ENCODE measurements at places on chromosomes 1 and 21. TPM values are rescaled to one million over a fixed set of nuclear protein-coding genes. Genes with fewer than 3 reads are reported as not detected.

The ACKR1 gene
- total RNA-seq, result 0.67 TPM

The OR10J1 gene
- total RNA-seq, result not detected

The SYNC gene
- total RNA-seq, result 0.40 TPM

The TMEM52 gene
- 1.8 TPM for total RNA-seq

The HRNR gene
- total RNA-seq, result not detected

The FAM110D gene
- 0.33 TPM for total RNA-seq

The L1TD1 gene
- 2.7 TPM for total RNA-seq

The KLHDC9 gene
- total RNA-seq, result 14.7 TPM

The ZBED6 gene
- total RNA-seq, result 35.3 TPM

The PTPRC gene
- total RNA-seq, result not detected

DNA sequence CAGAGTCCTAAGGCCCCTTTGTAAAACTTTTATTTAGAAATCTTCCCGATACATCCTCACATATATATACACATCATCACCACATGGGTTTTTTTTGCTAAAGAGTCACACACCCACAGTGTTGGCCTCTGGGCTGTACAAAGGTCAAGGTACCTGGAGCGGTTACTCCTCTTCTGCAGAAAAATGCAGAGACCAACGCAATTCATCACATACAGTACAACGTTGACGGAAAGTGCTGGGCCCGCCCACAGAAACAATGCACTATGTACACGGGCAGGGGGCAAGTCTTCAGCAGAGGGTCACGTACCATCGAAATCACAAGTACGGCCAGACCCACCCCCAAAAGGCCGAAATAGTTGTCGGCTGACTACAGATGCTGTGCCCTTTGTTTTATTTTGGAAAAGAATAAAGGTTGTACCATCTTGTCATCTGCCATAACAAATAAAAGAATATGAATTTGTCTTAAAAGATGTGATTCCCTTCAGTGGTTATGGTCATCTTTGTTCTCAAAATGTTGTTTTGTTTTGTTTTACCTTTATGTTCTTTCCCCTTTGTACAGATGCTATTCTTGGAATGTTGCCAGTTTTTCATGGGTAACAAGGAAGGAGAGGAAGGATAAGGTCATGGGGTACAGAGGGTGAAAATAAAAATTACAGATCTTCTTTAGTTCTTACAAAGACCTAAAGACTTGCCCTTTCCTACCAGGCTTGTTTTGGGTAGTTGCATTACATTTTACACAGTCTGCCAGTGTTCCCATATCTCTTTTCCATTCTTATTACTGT is 15.6 kb downstream of the TAL1 start:
- DNase-seq, result no peak

DNA sequence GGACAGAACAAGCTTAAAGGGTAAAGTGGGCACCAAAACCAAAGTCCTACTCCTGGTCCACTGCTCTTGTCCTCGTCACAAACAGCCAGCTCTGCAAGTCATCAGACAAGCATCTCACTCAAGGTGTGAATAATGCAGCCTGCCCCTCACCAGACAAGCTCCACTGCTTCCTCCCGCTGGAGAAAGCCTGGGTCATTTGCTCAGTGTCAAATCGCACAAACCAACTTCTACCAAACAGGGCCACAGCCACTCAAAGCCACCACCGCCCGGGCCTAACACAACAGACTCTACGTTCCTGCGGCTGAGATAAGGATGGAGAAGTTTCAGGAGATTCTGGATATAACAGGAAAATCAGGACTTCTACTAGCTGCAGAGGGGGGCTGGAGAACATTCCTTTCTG is 3.3 kb downstream of the SSBP3 start:
- no peak for DNase-seq

DNA sequence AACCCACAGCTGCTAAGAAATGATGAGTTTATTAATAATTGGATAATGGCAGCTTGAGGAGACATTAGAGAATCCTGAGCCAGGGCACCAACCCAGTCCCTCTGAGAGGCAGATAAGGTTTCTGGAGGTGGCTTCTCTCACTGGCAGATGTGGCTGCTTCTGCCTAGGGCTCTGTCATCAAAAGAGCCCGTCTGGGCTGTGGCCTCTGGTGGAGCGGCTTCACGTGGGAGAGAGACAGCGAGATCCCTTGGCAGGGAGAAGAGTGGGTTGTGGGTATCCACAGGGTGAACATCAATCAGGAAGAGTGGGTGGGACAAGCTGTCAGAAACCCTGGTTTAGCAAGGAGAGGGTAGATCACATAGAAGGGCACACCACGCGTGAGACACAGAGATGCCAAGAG is 30.0 kb downstream of the VWA5B1 start:
- no peak for DNase-seq

DNA sequence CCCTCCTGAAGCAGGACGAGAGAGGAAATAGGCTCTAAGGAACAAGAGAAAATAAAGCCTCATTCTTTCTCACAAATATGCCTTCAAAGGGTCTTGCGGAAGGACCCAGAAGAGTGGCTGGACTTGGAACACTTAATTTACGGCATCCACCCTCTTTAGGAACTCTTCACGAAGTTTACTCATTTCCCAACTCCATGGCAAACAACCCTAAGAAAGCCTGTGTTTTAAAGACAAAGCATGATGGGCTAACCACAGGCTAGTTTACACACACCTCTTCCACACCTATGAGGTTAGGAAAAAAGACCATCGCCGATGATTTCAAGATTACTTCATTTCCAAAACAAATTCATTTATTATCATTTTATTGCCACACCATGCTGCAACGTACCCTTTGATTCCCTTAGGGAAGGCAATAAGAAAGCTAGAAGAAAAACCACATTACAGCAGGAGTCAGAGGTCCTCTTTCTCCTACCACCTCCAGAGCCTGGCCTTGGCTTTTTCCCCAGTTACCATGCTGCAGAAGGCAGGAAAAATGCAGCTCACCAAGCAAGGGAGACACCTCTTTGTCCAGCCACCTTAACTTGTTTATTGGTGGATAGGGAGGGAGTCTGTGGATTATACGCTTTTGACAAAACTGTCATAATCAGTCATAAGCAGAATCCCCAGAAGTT is 29.6 kb downstream of the CHI3L2 start:
- DNase-seq, result no peak

GRCh38 chr21:16571594-16571993 is 841.8 kb downstream of the USP25 start:
- DNase-seq, result no peak

- DNase-seq, result no peak
Observed at GRCh38 chr1:245591346-245592188, 436.8 kb downstream of the KIF26B start.

DNA sequence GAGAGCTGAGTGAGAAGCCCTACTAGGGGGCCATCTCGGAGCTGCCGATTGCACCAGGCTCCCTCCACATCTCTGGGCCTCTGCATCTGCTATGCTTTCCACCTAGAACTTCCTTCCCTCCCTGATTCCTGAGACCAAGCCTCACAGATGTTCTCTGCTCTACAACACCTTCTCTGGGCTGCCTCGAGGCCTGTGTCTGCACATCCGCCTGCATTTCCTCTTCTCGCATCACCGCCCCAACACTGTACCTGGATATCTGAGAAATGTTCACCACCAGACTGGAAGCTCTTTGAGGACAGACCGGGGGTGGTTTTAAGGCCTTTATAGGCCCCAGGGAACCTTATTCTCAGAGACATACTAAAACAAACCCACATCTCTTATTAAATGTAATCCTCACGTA is 20.7 kb downstream of the CTNNBIP1 start:
- DNase-seq, result no peak

DNA sequence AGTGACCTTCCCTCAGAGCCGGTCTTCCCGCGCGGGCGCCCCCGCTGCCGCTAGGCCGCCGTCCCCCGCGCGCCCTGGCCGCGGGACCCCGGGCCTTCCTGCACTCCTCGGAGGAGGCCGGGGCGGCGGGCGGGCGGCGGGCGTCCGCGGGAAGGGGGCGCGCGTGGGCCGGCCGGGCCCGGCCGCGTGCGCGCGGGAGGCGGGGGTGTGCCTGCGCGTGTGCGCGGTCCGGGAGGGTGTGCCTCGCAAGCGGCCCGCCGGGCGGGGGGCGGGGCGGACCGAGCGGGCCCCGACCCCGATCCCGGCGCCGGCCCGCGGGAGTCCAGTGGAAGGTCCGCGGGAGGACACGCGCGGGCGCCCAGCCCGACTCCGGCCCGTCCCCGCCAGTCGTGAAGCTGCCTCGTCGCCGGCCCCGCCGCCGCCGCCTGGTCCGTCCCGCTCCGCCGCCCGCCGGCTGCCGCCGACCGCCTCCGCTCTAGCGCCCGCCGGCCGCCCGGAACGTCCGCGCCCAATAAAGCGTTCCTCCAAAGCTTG is 438 bp downstream of the MRPS6 start:
- DNase-seq, result peak; percentile 25

GRCh38 chr1:247448107-247448791 is 9.7 kb downstream of the OR2B11 start:
- DNase-seq, result peak; percentile 48

- no peak for DNase-seq
Observed at GRCh38 chr1:199529324-199529723, 498.2 kb upstream of the NR5A2 start.

- no peak for DNase-seq
Observed at GRCh38 chr1:97634758-97635157, 286.1 kb downstream of the DPYD start.

- no peak for DNase-seq
Observed at GRCh38 chr1:203373991-203374390, 23.1 kb upstream of the FMOD start.

DNA sequence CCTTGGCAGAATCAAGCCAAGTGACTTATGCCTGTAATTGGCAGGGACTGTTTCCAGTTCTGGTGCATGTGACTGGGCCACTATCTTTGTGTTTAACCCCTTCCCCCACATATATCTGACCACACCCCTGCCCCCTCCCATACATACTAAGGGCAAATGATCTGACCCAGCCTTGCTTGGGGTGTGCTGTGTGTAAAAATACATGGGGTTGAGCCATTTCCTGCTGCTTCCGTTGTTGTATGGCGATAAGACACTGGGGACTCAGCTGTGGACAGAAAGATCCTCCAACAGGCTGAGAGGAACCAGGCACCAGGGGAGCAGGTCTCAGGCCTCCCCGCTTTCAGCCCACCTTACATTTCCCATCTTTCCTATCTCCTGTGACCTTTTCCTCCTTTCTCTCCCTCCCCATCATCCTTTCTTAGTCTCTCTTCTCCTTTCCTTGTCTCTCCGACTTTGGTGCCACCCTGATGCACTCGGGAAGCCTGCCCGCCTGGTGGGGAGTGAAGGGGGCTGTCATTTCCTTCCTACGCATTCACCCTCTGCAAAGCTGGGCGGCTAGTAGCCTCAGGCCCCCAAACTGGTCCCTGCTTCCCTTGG is 39.7 kb downstream of the TMCC2 start:
- no peak for DNase-seq

GRCh38 chr1:244836135-244836521 is 670 bp downstream of the COX20 start:
- DNase-seq, result no peak

DNA sequence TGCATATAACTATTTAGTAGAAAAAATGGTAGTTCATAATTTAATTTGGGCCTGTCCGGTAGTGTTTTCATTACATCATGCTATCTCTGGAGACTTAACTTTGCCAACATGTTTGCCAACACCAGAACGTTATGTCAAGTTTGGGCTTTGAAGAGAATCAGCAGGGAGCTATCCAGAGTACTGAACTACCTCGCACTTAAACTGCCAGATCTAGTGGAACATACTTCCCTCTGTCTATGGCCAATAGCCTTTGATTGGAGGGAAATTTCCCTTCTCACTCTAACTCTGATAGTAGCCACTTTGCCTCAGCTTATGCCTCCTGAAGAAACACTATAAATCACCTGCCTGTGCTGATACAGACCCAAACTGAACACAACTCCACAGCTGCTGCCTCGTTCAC is 10.0 kb downstream of the LRRC53 start:
- peak; percentile 19 for DNase-seq

- DNase-seq, result no peak
Observed at GRCh38 chr1:245822996-245823395, 668.2 kb downstream of the KIF26B start.

- peak; percentile 91 for DNase-seq
Observed at GRCh38 chr1:16498573-16499413, 15.3 kb downstream of the RNU1-1 start.

DNA sequence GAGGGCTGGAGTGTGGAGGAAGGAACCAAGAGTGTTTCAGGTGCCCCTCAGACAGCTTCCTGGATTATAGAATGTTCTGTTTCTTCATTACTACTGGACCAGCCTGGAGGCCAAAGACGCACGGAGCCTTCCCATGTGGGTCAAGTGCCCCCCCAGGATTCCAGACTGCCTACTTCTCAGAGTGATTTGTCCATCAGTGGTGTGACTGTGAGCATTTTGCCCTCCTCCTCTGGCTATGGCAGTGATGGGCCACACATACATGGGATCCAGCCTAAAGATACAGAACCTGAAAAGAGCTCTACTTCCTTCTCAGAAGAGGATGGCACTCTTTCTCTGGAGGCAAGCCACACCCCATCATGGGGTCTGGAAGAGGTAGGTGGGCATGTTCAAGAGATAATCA is 64.9 kb downstream of the MACF1 start:
- DNase-seq, result no peak

GRCh38 chr1:59022799-59023198 is 239.0 kb upstream of the JUN start:
- DNase-seq, result no peak

- no peak for DNase-seq
Observed at GRCh38 chr1:229940684-229941083, 126.4 kb upstream of the GALNT2 start.

GRCh38 chr1:153623101-153623500 is 4.2 kb downstream of the S100A13 start:
- DNase-seq, result no peak

- DNase-seq, result no peak
Observed at GRCh38 chr1:109214695-109215623, 1.2 kb downstream of the SARS1 start.

DNA sequence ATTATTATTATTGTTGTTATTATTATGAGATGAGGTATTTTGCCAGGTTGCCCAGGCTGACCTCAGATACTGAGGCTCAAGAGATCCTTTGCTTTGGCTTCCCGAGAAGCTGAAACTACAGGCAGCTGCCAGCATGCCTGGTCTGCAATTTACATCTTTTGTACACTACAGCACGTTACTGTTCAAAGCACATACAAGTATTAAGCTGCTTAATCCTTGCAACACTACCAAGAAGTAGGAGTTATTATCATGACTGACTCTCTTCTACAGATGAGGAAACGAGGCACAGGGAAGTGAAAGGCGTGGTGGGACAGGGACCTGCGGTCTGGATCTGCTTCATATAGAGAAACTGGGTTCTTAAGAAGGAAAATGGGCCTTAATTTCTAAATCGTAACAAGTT is 11.6 kb downstream of the ERG start:
- DNase-seq, result no peak
